ENCODE measurements at places on chromosomes 1 and 21.

GRCh38 chr1:215517441-215517891 lies 49.6 kb upstream of the KCTD3 start:
- DNase-seq = no peak

DNA sequence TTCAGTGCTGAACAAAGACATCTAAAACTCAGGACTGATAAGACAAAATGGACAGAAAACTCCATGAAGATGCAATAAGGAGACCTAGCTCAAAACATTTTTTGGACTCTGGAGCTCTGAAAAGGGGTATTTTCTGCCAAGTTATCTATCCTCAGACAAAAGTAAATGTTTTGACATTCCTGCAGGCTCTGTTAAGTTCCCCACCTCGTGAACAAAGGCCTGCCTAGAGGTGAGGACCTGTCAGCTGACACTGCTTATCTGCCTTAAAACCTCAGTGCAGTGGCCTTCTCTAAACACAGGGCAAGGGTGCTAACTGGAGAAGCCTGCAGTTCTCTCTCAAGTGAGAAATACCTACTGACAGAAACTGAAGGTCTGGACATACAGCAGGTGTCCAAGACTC lies 41.1 kb downstream of the COLGALT2 start:
- no peak for DNase-seq

DNA sequence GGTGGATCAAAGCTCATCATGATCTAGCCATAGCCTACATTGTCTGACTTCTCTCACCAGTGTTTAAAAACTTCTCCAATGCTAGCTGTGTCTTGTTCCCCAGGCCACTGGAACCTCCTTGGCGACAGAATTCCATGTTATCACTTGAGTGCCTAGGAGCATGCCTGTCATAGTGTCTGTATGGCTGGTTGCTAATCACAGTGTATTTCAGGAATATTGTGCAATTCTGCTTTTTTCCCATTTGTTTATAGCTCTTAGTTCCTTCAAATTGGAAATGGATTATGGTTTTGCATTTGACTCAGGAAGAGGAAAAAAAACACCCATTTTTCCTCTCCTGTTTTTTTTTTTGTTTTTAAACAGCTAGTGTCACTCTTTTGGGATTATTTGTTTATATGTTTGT lies 25.5 kb downstream of the ROR1 start:
- no peak for DNase-seq

DNA sequence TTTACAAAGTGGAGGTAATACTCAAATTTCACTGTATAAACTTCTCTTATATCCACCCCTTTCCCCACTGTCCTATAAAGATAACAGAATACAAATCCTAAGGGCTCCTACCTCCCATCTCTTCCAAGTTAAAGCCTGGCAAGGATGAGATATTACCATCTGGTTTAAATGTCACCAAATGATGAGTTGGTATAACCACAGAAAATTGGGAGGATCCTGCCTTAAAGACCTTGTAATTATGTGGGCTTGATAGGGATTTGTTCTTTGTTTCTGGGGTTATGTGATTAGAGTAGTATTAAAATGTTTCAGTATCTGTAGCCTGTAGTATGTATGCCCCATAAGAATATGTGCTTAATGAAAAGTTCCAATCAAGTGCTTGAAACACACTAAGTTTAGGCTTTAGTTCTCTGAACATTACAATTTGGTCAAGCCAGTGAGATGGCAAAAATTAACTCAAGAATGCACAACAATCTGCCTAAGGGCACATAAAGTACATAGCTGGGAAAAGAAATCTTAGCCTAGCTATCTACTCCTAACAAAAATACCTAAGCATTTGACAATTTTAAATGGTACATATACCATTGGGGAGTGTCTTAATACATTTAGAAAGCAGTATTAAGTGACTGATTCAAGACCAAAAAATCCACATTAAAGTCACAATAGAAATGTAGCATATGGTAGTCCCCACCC lies 14.0 kb downstream of the KDM5B start:
- no peak for DNase-seq

DNA sequence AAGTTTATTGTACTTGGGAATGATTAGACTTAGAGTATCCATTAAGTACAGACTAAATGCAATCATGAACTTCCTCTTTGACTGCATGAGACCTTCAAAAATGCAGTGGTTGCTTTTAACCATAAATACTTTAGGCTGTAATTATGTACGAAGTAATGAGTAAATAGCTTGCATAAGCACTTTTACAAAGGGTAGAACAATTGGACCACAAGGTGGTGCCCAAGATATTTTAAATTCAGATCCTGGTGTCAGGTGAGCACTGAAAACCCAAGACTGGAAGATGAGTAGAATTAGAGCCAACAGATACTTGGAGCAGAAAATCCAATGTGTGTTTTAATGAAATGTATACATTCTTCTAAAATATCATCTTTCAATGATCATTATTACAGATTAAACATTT lies 43.4 kb upstream of the RHOU start:
- DNase-seq = no peak

DNA sequence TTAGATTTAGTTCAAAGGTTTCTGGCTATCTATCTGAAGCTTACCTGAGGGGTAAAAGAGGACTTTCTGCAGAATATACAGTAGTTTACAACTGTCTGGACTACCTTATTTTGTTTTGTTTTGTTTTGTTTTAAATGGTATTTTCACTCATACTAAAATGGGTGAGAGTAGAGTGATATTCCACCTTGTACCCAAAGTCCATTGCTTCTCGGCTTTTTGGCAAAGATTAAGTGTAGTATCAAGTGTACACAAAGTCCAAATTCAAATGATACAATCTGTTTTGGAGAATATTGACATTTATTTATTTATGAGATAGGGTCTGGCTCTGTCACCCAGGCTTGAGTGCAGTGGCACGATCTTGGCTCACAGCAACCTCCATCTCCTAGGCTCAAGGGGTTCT lies 11.7 kb upstream of the SMG7 start:
- DNase-seq = no peak

DNA sequence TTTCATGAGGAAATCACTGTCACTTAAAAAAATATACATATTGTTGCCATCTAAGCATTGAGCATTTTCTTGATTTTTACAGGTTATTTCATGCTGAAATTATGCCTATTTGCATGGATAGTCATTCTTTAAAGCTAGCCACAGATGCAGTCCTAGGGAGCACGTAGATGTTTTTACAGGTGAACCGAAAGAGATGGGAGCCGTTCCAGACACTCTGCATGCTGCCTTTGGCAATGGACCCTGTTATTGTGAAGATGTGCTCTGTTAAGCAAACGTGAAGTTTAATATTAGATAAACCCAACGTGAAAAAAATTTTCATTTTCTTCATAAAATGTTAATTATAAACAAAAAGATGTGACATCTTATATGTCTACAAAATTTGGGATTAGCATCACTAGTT lies 7.1 kb downstream of the PROX1 start:
- DNase-seq = no peak

DNA sequence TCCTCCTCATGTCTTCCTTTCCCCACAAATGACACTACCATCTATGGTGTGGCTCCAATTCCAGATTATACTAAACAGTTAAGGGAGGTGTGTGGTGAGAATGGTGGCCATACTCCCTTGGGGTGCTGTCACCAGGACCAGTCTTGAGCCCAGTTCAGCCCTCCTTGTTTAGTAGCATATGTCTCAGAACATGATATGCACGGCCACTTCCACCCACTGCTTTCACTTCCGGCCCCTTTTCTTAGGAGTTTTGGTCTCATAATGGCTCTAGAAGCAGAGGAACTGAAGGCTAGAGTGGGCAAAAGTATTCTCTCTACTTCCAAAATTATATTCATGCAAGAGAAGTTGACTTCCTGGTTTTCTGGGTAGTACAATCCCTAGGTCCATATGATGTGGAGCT lies 45.3 kb upstream of the CACNA1E start:
- no peak for DNase-seq

- DNase-seq = no peak
Observed at GRCh38 chr1:121522061-121522759, 337.4 kb downstream of the SRGAP2C start.

GRCh38 chr1:152842556-152842955 lies at the start of gene LCE6A:
Gene LCE6A (plus strand): TSS chr1:152842856. CDS start chr1:152843521, 665 bp downstream.
- DNase-seq = no peak

DNA sequence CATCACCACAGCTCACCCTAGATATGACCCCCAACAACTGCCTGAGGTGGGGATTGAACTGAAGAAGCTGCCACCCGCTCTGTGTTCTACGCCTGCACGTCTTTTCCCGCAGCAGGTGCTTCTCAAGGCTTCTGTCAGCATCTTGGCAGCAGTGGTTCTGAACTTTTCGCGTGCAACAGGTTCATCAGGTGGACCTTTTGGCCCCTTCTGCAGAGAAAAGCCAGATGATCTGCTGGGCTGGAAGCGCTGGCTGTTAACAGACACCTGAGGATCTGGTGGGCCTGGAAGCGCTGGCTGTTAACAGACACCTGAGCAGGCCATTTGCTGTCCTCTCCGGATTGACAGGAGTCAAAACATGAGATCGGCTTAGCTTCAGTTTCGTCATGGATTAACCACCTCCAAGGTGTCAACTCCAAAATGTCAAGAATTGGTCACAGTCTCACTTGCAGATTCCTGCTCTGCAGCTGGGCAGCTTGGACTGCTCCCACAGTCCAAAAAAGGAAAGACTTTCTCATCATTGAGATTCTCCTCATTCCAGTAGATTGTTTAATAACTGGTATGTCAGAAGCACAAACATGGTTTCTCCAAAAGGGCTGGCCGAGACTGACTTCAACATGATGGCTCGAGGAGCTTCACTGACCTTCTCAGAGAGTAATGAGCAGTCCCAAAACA lies 4.7 kb downstream of the C1orf174 start:
- DNase-seq = no peak

DNA sequence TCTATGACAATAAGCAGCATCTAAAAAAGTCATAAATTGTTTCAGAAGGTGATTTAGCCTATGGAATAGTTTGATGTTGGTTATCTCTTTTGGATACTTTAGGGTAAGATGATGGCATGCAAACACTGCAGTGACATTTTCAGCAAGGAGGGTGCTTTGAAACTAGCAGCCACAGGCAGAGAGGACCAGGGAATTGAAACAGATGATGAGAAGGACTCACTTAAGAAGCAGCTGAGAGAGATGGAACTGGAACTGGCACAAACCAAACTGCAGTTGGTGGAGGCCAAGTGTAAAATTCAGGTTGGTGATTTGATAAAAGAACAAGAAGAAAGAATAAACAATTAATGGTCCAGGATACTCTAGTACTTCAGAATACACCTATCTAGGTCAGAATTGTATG lies 11.2 kb upstream of the CACYBP start:
- no peak for DNase-seq

DNA sequence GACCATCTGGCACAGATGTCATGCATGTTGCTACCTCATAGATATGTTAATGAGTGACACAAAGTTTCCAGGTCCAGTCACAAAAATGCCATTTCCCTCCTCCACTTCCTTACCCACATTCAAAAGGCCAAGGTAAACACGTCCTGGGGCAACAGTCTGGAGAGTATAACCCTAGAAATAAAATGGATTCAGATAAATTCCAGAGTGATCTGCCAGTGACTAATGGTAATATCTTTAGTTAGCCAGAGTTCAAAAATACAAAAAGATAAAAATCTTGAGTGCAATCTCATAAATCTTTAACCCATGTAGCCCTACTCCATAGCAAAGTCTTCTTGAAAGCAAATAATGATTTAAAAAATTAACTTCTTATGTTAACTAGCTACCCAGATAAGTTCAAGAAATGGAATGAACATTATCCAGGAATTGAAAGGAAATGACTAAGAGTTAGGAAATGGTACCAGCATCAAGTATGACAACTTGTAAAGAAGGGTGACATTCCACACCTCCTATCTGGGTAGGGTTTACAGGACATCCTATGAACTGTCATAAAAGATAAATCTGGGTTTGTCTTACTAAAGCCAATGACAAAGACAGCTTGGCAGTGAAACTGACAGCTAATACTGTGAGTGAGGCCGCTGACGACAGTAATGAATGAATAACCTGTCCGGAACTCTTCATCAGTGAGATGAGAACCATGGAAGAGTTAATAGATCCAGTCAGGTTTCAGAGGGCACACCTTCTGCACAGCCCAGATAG lies 18.1 kb downstream of the RGS2 start:
- no peak for DNase-seq

DNA sequence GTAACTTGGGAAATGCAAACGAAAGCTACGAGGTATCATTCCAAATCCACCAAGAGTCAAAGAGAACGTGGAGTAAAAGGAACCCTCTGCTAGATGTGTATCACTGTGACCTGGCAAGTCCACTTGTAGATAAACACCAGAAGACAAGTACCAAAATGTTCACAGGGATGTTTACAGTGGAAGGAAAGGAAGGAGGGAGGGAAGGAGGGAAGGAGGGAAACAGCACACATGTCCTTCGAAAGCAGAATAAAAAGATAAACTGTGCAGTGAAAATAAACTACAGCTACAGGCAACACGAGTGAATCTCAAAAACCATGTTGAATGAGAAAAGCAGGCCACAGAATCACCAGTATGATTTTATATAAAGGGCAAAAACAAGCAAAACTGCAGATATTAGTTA lies 59.9 kb downstream of the TP53BP2 start:
- DNase-seq = no peak

DNA sequence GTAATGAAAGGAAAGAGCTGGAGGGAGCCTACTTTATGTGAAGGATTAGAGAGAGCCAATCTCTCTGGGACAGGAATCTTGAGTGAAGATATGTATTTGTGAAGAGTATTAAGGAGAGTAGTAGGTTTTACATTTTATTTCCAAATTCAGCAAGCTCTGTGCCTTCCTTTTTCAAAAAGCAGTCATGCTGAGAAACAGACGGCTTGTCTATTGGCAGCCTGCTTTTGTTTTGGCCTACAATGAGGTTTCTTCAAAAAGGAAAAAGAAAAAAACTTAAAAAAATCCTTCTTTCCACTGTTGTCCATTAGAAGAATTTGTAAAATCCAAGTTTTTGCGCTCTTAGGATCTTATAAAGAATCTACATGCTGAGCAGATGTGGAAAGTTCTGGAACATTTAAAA lies 103.6 kb upstream of the PTGFR start:
- no peak for DNase-seq

- DNase-seq = no peak
Observed at GRCh38 chr1:58803858-58804257, 20.0 kb upstream of the JUN start.

DNA sequence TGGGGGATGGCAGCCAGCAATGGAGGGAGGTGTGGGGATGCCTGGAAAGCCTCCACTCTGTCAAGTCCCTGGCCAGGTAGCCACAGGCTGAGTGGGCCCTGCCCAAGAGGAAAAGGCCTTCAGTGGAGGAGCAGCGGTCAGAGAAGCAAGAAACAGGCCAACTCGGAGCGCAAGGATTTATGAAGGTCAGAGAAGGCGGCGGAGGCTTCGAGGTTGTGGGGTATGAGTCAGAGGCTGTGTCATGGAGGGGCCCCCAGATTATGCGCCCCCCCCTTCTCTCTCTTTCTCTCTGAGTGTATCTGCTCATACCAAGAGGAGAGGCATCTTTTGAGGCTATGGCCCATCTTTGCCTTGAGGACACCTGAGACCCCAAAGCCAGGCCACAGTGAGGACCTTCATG lies 99.5 kb downstream of the CASZ1 start:
- no peak for DNase-seq

GRCh38 chr1:52602856-52603600 lies 857 bp downstream of the GPX7 start:
- DNase-seq = peak; percentile 44
